ENCODE measurements at places on chromosomes 16 and 17. TPM values are rescaled to one million over a fixed set of nuclear protein-coding genes. Genes with fewer than 3 reads are reported as not detected.

DNA sequence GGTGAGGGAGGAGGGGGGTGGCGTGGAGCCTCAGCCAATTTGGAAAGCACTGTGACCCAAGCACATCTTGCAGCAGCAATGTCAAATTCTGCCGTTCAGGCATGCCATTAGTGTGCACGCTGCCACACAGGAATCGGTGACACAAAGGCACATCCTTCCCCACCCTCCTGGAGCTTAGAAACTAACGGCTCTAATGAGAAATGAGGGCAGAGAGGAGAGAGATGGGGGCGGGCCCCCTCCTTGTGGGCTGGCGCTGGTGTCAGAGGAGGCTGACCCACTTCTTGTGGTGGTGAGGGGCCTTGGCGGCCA lies 94.8 kb downstream of the RTN4RL1 start:
- DNase-seq: no peak

DNA sequence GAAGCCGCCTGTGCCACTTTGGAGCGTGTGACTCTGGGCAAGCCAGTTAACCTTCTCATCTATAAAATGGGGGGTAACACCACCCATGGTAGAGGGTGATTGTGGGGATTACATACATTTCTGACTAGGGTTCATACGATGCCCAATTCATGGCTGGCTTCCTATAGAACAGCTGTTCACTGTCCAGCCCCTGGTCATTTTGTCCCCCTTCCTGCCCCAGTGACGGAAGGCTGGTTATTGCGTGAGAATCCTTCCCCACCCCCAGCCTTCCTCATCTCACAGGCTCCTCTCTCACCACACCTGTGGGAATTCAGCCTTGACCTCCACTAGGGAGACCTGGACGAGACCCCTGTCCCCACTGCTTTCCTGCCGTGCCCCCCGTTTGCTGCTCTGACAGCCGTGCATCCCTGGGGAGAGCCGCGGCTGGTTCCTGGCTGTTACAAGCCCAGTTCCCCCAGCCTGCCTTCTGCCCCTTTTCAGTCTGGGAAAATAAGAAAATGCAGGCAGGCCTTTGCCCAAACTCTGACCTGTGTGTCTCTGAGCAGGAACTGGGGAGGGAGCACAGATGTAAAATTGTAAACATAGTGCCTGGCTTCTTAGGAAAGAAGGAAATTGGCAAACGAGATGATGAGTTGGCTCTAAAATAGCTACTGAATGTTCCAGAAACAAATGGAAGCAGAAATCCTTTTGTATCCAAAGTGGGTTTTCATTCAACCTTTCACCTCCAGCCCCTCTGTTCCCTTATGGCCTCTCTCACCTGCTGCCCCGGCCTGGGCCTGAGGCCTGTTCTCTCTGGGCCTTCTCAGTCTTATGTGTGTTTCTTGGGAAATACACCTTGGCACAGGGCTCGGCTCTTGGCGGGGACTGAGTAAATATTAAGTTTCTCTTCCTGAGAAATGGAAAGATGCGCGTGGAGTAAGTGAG lies 67.3 kb downstream of the OR1D5 start:
- DNase-seq: no peak

DNA sequence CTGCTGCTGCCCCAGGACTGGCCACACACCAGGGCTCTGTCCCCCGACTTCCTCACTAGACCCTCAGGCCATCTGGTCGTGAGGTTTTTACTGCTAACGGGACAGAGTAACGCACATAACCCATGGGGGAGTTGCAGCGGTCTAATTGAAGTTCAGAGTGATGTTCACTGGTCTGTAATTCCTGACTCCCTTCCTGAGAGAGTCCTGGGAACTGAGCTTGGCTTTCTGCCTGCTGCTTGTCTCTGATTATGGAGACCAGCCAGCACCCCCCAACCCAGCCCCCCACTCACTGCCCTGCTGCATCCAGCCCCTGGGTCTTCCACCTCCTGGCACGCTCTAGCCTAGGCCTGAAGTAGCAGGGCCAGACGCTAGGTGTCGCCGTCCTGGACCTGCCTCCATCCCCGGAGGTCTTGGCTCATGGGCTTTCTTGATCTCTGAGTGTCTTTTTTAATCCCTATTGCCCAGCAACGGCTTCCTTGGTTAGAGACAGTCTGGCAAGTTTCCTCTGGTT lies 192.9 kb downstream of the CCDC182 start:
- DNase-seq: no peak

- DNase-seq: no peak
Observed at GRCh38 chr17:75110234-75110937, 617 bp downstream of the ARMC7 start.

DNA sequence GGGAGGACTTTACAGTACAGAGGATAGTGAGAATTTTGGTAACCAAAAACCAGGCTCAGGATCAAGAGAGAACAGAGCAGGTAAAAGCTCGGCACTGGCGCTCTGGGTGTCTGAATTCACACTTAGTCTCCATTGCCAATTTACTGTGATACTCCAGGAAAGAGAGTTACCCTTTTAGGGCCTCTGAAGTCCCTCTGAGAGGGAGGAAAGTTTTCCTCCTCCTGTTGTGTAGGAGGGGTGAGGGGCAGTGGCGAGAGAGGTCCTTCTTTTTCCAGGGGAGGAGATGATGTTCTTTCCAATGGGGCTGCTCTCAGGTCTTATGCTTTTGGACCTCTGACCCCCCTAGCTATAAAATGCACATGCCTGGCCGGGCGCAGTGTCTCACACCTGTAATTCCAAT lies 5.4 kb upstream of the TNS4 start:
- no peak for DNase-seq

DNA sequence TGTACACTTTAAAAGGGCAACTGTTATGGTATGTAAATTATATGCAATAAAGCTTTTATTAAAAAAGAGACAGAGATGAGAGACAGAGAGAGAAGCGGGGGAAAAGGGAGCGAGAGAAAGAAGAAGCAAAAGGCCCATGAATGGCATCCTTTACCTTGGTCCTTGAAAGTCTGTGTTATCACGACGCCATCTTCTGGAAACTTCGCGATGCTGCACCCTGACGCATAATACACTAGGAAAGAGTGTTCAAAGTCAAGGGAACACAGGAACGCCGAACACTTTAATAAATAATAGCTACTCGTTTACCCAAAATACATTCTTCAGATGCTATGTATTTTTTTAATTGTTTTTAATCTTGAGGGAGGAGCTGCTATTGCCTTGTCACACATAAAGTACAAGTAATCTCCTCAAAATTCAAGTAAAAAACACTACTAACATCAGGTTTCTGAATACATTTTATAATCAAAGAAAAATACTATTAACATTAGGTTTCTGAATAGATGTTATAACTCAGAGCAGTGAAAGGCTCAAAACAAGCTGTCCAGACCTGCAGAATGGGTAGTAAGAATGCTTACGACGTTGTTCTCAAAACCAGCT lies 23.0 kb upstream of the SLC38A8 start:
- DNase-seq: no peak

DNA sequence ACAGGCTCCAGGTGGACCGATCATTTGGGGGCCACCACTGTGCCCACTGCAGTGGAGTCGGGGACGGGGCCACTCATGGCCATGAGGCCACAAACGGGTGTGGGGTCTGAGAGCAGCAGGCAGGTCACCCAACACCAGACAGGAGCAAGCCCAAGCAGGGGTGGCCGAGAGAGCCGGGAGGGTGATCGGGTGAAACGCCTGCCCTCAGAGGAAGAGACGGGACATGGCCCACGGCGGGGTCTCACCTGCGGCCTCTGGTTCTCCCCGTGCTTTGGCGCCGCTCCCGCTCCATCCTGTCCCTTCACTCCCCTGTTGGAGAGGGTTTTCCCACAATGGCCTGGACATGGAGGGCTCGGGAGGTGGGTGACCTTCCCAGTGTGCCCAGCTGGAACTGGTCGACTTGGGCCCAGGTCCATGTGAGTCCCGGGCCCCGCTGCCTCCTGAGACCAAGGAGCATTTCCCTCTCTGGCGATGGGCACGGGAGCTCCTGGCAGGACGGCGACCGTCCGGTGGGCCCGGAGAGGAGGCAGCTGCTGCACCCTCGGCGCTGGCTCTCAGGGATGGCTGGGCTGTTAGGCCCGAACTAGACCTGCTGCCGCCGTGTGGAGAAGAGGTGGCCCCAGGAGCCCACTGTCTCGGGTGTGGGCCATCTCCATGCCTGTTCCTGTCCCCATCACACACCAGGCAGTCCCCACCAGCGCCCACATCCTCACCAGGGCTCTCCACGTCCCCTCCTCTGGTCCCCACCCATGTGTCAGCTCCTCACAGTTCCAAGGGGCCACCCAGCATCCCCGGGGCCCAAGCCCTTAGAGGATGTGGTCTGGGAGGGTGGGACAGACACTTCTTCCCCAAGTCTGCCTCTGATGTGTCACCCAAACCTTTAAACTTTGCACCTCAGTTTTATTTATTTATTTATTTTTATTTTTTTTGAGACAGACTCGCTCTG lies 13.4 kb upstream of the BAHCC1 start:
- no peak for DNase-seq

- DNase-seq: no peak
Observed at GRCh38 chr17:74212209-74212912, 1.0 kb upstream of the TTYH2 start.

DNA sequence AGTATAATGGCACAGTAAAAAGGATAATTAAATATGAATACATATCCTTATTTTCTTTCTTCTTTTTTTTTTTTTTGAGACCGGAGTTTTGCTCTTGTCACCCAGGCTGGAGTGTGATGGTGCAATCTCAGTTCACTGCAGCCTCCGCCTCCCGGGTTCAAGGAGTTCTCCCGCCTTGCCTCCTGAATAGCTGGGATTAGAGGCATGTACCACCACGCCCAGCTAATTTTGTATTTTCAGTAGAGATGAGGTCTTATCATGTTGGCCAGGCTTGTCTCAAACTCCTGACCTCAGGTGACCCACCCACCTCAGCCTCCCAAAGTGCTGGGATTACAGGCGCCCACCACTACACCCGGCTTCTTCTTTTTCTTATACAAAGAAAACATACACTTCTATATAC lies 12.0 kb downstream of the GABARAPL2 start:
- DNase-seq: no peak

DNA sequence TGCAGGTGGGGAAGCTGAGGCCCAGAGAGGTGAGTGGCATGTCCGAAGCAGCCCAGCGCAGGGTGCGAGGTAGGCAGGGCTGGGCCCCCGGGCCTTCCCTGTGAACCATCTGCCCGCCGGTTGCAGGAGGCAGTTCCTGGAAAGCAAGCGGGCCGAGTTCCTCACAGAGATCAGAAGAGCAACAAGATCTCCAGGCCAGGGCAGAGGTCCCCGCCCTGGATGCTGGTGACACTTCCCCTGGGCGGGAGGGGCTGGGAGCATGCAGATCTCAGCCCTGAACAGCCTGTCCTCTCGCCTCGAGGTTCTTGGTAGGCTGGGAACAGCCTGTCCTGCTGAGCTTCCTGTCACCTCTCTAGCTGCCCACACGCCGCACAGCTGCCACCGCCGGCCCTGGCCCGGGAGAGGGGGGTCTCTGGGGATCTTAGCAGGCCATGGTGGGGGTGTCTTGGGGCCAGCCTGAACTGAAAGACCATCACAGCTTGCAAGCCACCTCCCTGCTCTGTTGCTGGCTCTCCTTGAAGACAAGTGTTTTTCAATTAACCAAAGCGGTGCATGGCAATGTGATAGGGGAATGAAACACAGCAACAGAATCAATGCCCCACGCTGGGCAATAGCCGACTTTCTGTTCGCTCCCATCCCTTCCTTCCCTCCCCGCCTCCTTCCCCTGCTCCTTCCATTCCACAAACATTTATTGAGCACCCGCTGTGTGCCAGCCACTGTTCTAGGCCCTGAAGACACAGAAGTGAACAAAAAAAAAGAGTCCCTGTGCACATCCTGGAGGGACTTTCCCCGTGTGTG lies 31.7 kb downstream of the SOCS1 start:
- DNase-seq: no peak

DNA sequence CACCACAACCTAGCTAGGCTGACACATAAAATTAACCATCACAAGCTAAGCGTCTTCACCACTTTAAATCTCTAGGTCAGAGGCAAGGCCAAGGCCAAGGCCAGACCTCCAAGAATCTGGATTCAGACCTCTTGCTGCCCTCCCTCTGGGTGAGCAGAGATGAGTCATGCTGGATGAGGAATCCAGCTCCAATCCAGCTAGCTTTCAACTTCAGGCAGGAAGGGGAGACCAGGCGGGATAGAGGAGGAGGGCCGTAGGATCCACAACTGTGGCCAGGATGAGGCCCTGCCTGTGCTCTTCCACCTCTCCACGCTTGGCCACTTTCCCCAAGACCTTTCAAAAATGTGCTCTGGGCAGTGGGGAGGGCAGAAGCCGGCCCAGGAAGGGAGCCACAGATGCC lies 14.7 kb downstream of the LRRC75A start:
- DNase-seq: no peak

GRCh38 chr16:61891460-61891859 lies 144.8 kb downstream of the CDH8 start:
- DNase-seq: no peak

- DNase-seq: no peak
Observed at GRCh38 chr16:73047536-73048291, at the start of gene ZFHX3. ZFHX3 (minus strand) TSS chr16:73048128; CDS start chr16:72960145, 87,983 bp downstream.

PYY gene
- total RNA-seq: not detected

SRL gene
- 0.16 TPM for total RNA-seq

OR4D1 gene
- total RNA-seq: under 0.01 TPM

CPHXL2 gene
- not detected for total RNA-seq

PIRT gene
- total RNA-seq: 0.94 TPM

EPX gene
- total RNA-seq: not detected

TMEM100 gene
- total RNA-seq: 3.3 TPM

NLRC3 gene
- 0.62 TPM for total RNA-seq

GAST gene
- not detected for total RNA-seq

DPEP3 gene
- total RNA-seq: not detected

Data from occipital lobe (tissue), 3 donors.